Stimulated activated CD4-positive, alpha-beta T cell treated with anti-CD3 and anti-CD28 coated beads, Interleukin-1b, Interleukin-23, amount 100 ng/mL, for 1 hour (primary cell): ENCODE measurements at places on chromosomes 5 and 9.

DNA sequence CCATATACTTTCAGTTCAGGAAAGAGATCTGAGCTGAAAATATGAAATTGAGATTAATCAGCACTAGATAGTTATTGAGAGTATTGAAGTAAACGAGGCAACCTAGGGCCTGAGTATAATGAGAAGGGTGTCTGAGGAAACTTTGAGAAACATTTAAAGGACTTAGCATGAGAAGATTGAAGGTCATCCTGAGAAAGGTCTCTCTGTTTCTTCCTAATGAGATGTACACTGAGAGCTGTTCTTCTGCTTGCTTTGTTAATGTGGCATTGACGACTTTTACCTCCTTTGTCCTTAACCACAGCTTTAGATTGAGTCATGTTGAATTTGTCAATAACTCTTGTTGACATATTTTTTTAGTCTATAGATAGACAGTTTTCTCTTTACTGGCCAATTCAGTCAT is 145.1 kb upstream of the ACTBL2 start:
- DNase-seq: no peak

- DNase-seq: no peak
These were observed 154.0 kb downstream of the SLC12A2 start for GRCh38 chr5:128237546-128237945.

DNA sequence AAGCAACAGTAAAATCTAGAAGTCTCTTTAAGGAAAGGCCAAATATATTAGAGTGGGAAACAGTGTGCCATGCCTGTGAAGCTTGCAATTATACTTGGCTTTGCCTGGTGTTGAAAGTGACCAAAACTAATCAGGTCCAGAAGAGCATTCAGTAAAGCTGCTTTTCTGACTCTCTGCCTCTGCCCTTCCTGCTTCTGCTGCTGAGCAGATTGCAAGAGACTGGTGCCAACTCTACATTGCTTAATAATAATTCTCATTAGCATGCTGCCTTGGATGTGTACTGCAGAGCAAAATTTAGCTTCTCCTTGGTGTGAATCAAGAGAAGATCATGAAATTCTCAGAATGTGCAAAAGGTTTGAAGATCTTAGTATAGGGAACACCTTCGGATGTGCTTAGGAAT is 120.4 kb upstream of the RFX3 start:
- no peak for DNase-seq

- no peak for DNase-seq
These were observed 6.6 kb upstream of the PTPN3 start for GRCh38 chr9:109504689-109505088.

DNA sequence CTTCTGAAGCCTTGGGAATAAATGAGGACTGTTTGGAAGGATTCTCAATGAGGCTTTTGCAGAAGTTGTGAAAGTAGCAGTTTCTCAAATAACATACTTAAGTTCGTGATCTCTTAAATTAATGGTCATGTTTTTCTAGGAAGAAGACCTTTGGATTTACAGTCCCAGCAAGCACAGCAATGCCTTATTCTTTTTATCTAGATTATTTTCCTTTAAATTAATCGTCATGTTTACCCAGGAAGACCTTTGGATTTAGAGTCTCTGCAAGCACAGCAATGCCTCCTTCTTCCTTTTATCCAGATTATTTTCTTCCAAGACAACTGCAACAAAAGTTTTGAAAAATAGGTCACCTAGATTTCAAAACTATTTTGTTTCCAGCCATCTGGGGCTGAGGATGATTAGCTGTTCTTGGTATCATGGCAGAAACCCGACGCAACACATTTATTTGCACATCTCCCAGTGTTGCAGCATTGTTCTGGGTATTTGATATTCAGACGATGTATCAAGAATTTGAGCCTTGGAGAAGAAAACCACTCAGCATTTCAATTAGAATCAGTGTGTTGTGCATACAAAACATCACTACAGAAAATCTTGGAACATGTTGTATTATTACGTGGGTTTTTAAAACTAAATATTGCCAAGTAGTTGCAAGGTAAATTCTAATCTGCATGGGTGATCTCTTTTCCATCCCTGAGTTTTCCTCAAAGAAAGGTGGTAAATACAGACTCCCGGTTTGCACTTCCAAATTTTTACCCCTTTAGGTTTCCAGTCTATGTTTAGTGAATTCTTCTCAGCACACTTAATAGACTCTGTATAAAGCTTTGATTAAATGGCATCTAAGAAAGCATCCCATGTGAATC is 50.9 kb downstream of the JAKMIP2 start:
- no peak for DNase-seq

GRCh38 chr5:72152545-72152944 is 45.3 kb downstream of the MAP1B start:
- DNase-seq: no peak

DNA sequence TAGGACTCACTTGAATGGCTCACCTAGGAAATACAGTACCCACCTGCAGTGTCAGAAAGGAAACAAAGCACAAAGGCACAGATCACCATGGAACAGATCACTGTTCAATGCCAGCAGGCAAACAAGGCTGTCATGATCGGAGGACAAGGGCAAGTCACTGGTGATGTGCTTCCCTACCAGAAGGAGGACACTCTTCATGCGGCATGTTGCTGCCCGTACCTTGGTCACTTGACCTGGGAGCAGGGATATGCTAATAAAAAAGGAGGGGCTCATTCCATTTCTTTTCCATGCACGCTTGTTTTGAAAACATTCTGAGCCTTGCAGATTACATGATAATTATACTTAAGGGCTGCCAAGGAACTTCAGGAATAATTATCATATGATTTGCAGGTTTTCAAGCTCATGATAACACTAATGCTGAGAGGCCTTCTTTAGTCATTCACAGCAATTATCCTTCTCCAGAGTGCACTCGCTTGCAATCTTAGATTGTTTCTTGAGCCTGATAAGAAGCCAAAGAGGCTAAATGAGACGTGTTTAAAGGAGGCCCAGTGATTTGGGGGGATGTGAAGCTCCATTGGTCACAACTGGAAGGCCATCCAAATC is 36.1 kb upstream of the STARD4 start:
- DNase-seq: no peak

- no peak for DNase-seq
These were observed 714 bp upstream of the ZNF608 start for GRCh38 chr5:124746916-124747790.

DNA sequence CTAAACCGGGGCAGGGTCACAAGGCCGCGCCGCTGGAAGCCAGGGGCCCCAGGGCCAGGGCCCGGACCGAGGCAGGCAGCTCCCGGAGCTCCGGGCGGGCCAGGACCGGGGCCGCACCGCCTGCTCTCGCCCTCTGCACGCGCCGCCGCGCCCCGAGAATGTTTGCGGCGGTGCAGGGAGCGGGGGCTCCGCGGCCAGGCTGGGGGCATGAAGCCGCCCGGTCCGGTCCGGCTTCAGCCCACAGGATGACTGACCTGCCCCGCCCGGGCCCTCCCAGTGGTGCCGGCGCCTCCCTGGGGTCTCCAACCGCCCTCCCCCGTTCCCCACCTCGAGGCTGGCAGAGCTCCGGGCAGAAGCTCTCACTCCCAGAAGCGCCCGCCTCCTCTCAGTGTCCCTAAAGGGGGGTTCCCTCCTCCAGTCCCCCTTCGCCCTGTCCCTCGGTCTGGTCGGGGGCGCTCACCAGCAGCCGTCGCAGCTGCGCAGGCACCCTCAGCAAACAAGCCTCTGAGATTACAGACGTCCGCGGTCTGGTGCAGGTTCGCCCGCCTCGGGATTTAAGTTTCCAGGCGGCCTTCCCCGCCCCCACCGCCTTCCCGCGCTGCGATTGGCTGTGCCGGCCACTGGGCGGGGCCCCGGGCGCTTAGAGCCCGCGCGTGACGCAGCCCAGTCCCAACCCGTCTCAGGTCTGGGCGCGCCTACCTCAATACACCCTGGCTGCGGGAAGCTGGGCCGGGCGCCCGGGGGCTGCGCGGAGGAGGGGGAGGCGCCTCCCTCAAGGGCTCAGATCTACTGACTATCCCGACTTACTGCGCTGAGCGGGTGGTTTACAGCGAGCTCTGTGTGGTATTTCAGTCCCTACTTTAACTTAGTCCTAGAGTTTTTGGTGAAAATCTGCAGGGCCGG is at the start of gene CTSV:
Gene CTSV, minus strand, starts transcription at position 532 of the 903 bp plus-strand sequence. CDS start 1,099 bp downstream, outside the sequence.
- peak; percentile 20 for DNase-seq

- no peak for DNase-seq
These were observed 53.4 kb downstream of the CYSTM1 start for GRCh38 chr5:140228364-140228837.

DNA sequence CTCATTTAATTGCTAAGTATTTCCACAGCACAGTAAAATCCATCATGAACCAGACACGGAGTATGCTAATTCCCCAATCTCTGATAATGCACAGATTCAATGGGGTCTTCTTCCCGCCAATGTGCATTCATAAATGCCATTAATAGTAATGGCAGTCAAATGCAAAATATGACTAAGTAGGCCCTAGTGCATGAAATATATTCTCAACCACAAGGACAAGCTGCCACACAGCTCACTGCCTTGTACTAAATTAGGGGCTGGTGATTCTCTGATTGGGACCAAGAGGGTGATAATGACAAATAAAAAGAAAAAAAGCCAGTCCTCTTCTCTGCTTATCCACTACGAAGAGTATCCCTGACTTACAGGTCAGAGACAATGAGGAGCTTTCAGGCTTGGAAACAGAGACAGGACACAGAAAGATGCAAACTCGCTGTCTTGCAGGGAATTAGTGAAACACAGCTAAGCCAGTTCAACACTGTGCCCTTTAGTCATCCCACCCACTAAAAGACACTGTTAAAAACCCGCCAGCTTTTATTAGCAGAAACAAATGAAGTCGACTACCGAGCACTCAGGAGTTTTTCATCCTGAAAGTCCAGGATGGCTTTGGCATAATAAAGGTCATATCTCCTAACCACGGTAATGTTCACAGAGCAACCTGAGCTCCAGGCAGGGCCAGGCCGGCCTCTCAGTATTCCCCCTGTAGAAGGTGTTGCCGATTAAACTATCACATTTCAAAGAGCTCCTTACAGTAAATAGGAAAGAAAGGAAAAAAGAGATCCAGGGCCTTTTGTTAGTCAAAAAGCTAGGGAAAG is 148.1 kb downstream of the EBF1 start:
- DNase-seq: no peak

DNA sequence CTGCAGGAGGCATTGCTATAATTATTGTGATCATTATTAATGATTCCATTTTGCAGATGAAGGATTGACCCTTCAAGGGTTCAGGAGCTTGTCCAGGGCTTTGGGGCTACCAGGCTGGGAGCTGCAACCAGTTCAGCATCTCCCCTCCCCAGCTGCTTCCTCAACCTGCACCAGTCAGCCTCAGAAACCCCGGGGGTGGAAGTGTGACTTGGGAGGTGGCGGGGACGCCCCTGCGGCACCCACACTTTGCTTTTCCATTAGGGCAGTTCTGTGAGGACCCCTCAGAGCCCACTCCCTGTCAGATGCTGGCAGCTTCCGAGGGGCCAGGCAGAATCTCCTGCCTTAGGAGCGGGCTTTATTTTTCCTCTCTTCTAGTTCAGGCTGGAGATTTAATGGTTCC is 85.6 kb downstream of the OLFM1 start:
- DNase-seq: no peak

DNA sequence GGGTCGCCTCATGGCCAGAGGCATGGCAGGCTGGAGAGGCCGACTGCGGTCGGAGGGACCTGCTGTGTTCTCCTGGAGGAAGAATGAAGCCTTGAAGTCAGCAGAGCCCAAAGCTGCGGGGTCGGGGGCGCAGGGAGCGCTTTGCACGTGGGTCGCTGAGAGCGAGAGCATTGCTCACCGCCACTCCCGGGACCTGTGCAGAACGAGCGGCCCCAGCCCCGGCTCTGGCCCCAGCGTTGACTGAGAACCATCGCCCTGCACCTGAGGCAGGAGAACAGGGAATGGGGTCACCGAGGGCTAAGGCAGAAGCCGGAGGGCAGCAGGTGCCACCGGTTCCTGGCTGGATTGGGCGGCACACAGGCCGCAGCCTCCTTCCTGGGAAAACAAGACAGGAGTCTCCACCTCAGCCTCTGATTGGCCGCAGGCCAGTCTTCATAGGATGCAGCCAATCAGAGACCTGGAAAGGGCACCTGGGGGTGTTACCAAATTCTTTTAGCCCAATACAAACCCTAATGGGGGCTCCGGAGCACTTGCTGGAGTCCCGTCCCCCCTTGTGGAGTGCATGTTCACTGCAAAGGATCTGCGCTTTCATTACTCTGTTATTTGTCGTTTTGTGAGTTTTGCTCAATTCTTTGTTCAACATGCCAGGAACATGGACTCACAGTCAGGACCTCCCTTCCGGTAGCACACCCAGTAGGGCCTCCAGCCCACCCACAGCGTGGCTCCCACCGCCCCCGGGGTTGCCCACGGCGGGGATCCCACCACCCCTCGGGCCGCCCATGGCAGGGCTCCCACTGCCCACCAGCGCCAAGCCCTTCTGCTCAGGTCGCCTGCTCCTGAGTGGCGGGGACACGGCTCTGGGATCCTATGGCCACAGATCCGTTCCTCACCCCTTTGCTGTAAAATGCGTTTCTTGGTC is 24.7 kb upstream of the SLC6A19 start:
- DNase-seq: no peak

DNA sequence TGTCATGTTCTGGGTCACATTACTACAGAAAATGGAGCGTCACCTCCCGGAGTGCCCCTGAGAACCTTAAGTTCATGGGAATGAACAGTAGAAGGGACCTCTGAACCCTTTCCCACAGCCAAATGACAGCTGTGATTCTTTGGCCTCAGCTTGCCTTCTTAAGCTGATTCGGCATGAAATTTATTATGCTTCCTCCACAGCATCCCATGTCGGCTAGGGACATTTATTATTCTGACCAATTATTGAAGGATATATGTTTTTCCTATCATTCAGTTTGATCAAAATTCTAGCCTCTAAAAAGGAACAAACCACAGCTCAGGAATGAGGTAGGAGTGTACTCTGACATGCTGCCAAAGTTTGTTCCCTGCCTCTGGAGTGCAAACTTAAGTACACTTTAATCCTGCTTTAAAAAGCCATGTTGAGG is 440.6 kb downstream of the CETN3 start:
- DNase-seq: no peak

DNA sequence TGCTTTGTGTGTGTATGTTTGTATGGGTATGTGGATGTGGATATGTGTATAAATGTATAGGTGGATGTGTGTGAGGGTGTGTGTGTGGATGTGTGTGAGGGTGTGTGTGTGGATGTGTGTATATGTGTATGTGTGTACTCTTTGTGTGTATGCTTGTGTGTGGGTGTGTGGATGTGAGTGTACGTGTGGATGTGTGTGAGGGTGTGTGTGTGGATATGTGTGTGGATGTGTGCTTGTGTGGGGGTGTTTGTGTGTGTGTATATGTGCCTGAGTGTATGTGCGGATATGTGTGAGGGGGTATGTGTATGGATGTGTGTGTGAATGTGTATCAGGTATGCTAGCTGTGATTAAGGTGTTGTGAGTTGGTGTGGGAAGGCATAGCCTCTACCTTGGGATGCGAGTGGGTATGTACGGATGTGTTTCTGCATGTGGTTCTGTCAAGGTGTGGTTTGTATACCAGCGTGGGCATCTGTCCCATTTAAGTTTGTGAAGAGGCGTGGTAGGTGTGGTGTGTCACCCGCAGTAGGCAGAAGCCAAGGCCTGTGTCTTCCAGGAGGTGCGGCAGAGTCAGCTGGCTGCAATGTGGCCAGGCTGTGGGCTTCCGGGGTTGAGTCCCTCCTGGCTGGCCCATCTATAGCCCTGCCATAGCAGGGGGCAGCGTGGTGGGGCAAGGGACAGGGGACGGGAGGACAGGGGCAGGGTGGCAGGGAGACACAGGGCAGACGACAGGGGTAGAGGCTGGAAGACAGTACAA is 155.8 kb downstream of the DAB2IP start:
- DNase-seq: no peak

- no peak for DNase-seq
These were observed 3.7 kb upstream of the ENTPD2 start for GRCh38 chr9:137057545-137057944.

- DNase-seq: no peak
These were observed 20.3 kb downstream of the RABGAP1 start for GRCh38 chr9:122961139-122961538.
